ENCODE measurements at places on chromosomes 4 and X. TPM values are rescaled to one million over a fixed set of nuclear protein-coding genes. Genes with fewer than 3 reads are reported as not detected.

DNA sequence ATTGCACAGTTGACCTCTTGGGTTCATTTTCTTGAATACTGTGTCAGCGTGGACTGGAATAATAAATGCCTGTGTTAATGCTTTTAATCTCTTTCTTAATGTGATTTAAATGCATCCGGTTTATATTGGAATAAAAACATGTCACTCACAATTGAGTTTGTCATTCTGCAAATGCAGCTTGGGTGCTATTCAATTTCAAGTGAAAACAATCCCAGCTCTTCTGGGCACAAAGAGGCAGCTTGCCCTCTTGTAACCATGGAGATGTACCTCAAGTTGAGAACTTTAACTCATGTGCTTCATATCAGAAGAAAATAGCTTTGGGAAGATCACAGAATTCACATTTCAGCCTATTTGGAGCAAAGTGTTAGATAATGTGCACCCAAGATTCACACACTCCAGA, 355.7 kb upstream of the GNPDA2 start:
- no peak for DNase-seq

DNA sequence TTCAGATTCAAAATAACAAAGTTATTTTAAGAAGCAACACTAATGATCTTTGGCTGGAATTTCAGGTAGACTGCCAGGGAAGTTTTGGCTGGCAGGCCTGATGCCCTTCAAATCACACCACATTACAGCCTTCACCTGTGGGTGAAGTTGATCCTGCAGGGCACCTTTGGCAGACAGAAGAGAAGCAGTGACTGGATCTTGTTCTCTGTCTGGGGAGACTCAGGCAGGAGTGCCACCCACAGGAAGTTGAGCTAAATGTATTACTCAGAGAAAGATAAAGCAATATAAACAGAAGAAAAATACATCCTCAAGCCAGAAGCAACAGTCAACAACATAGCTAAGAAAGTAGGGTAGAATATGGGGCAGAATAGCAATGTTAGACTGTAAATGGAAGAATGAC, 12.8 kb upstream of the CFAP299 start:
- no peak for DNase-seq

DNA sequence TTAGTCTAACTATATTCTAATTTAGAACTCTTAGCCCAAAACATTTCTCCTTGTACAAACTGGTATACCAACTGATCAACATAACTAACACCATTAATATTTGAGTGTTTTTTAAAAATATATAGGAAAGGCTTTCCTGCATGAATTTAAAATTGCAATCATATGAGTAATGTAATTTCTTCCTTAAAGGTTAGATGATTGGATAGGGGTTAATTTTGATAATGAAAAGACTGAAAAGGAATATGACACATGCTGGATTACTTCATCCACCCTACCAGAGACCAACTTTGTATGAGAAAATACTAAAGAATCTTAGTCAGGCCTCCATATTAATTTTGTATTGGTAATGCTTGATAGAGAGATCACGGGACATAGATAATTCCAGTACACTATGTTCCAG, 25.1 kb upstream of the PLS3 start:
- DNase-seq = no peak

DNA sequence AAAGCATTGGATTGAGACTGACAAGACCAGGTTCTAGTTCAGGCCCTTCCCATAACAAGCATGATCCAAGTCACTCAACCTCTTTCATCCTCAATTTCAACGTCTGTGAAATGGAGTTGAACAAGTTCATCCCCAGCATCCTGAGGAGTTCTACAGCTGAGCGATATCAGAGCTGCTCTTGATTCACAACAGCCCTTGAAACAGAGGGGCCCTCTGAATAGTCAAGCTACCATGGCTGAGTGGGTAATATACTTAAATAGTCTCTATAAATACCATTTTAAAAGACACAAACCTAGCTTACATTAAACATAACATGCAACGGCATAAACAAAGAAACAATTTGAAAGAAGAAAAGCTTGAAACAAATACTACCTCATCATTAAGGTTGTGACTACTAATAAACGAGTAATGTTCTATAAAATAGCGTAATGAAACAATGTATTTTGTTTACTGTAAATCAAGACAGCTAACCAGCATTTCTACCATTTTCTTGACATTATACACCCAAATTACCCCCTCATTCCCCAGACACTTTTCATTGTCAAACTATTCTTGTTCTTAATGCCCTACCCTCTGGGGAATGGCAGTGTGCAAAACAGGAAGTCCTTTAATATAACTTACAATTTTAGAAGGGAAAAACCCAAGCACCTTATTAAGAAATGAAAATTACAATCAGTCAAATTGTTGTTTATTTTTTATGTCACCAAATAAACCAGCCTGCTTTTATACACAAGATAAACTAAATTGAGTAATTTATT, 202.3 kb downstream of the PARM1 start:
- no peak for DNase-seq

- no peak for DNase-seq
These were observed 10.2 kb downstream of the CBR4 start for GRCh38 chr4:168999809-169000208.

GRCh38 chrX:153474718-153475117, 4.3 kb upstream of the HAUS7 start:
- DNase-seq = peak; percentile 9

- DNase-seq = no peak
These were observed 2.4 kb upstream of the PKD2 start for GRCh38 chr4:88005076-88005475.

DNA sequence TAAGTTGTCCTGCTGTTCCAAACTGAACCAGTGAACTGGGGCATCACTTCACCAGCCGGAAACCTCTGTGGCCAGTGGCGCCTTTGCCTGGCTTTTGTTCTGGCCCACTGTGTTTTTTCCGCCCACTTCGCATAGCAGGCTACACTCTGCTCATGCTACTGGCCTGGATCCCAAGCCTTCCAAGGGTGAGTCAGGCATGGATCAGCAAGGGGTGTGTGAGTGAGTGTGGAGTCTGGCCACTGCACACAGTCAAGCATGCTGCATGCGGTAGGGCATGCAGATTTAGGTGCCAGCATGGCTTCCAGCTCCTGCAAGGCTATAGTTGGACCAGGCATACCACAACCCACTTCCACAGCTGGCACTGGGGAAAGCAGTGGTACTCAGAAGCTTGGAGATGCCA, 1967.9 kb downstream of the C4orf33 start:
- DNase-seq = no peak

- DNase-seq = peak; percentile 80
These were observed 29.2 kb downstream of the HTT-AS start for GRCh38 chr4:3044870-3045819.

DNA sequence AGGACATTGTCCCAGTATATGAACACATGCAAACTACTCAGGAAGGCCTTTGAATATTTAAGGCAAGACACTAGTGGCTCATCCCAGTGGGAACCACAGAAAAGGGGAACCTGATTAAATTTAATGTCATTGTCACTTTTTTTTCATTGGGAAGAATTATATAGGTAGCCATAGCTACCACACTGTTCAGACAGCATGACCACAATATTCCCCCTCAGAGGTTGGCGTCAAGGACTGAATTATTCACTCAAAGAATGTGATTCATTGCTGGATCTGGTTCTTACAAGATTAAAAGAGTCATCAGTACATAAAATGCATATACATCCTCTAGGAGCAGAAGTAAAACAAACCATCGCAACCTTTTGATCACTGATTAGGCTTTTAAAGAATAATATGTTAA, 92.0 kb upstream of the SMARCAD1 start:
- no peak for DNase-seq

GRCh38 chr4:7782783-7783182, 156.9 kb downstream of the AFAP1 start:
- DNase-seq = no peak

DNA sequence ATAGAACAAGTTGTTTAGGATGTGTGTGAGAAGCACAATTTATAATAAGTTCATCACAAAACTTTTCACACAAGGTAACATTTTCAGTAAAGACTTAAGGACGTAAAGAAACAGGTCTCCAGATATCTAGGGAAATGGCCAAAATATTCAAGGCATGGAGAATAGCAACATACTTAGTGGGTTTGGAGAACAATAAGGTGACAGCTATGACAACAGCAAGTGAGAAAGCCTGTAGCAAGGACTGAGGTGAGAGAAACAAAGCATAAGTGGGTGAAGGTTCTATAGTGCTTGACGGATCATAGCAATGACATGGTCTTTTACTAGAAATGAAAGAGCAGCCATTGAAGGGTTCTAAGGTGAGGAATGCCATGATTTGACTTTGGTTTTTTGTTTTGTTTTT, 1337.3 kb downstream of the PCDH18 start:
- DNase-seq = no peak

- DNase-seq = no peak
These were observed 33.7 kb downstream of the SRPX2 start for GRCh38 chrX:100677611-100678181.

CTAG2 gene
- total RNA-seq = not detected

EFHC2 gene
- total RNA-seq = not detected

HSFX2 gene
- not detected for total RNA-seq

SLC6A14 gene
- total RNA-seq = not detected

ENAM gene
- total RNA-seq = not detected

FAM9C gene
- not detected for total RNA-seq

CCKAR gene
- not detected for total RNA-seq

All from activated T-helper 2 cell treated with anti-CD3 and anti-CD28 coated beads, Interferon-gamma antibody, Interleukin-2, Interleukin-4, amounts not matched to agents 10 μg/mL and 5 μg/mL and 100 μg/mL, durations not matched to agents 14 hours and 24 hours and 36 hours (primary cell).